ENCODE measurements at places on chromosomes 5 and 9.

DNA sequence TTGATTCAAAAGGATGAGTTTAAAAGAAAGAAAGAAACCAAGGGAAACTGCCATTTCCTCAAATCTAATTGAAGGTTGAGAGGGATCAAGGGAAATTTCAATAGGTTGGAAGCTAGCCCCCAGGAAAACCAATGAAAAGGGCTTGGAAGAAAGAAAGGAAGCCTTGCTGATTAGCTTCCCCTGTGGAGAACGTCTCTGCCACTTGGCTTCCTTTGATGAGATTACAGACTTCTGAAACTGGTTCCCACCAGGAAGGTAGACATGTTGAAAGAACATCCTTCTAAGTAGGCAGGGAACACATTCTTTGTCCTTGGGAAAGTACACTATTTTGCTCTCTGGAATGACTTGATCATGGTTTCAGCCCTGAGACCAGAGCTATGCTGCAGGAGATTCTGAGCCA, 65.5 kb upstream of the DMRTA1 start:
- no peak for DNase-seq

DNA sequence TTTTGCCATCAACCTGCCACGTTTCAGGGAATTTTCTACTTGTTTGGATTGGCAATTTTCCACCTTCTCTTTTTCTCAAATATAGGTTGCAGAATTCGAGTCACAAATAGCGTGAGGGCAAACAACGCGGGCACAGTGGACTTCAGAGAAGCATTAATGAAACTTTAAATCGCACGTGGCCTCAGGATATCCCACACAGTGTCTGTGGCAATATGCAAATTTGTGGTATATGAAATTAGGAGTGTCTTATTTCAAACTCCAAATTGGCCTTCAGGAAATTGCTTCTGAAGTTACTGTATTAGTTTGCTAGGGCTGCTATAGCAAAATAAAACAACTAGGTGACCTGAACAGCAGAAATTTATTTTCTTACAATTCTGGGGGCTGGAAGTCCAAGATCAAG, 91.2 kb downstream of the MTRR start:
- no peak for DNase-seq

GRCh38 chr5:41161271-41161670, 52.1 kb downstream of the C6 start:
- DNase-seq = no peak

DNA sequence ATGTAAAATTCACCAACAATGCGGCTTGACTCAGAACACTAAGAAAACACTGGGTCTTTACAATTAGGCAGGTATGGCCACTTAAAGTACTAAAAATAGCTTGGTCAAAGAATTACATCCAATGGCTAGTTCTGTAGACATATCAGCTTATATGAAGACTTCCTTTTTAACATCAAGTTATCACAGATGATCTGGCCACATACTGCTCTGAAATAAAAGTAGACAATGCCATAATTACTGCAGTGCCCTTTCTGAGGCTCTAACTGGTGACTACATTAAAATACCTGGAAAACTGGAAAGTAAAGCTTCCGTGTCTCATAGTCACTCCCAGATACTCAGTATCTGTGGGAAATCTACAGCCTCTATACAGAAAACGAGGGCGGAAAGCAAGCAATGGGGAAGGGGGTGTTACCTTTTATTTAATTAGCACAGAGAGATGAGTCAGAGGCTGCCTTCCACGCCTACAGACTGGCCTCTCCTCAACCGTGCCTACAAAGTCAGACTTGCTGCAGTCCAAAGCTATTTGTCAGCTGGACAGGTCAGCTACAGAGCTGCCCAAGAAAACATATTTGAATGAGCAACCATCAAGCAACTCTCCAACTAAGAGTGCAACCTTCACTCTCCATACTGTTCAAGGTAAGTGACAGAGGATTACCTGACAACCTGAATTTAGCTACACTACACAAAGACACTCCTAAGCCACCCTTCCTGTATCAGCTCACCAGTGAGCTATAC, 8.7 kb downstream of the SERINC5 start:
- DNase-seq = peak; percentile 52

DNA sequence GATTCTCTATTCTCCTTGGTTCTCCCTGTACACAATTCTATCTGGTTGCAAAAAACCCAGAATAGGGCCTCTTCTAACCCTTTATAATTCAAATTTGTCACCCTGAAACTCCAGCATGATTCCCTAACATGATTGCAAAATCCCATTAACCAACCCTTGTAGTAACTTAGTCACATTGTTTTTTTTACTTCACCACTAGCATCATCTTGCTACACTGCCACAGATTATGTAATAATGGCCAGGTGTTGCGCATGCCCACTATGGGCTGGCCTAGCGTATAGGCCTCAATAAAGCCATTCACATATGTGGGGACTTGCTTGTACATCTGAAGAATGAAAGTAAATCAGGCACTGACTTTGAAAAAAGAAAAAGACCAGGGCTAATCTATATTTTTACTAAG, 25.7 kb downstream of the FAM170A start:
- no peak for DNase-seq

DNA sequence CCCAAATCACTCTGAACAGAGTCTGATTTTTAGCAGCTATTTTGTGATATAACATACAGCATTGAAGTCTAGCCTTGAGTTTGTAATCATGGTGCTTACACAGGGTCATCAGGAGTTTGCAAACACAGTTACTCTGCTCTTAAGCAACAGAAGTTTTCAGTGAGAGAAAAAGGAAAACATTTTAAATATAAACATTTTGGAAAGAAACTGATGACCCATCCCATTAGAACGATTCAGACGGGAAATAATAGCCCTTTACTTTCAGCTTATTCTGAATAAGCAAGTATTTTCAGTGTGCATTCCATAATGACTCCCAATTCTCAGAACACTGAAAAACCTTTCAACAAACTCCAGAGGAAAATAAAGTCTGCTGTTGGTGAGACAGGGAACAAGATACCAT, 46.7 kb upstream of the TMC1 start:
- DNase-seq = no peak

DNA sequence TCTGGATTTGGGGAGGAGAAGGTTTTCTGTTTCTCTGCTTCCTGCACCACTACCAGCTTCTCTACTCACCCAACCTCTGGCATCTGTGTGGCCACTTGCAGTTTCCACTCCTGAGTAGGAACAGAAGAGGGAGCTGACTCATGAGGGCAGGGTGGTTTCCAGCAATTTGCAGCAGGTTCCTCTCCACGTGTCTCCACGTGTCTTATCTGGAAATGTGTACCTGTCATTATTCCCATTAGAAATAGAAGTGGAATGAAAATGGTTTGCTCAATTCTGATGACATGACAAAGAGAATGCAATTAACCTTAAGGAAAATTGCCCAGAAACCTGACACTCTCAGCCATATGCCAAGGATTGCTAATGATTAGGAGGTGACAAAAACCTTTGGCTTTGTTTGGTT, 33.0 kb downstream of the EGFLAM start:
- no peak for DNase-seq

GRCh38 chr5:9105851-9106250, 440.0 kb downstream of the SEMA5A start:
- no peak for DNase-seq

DNA sequence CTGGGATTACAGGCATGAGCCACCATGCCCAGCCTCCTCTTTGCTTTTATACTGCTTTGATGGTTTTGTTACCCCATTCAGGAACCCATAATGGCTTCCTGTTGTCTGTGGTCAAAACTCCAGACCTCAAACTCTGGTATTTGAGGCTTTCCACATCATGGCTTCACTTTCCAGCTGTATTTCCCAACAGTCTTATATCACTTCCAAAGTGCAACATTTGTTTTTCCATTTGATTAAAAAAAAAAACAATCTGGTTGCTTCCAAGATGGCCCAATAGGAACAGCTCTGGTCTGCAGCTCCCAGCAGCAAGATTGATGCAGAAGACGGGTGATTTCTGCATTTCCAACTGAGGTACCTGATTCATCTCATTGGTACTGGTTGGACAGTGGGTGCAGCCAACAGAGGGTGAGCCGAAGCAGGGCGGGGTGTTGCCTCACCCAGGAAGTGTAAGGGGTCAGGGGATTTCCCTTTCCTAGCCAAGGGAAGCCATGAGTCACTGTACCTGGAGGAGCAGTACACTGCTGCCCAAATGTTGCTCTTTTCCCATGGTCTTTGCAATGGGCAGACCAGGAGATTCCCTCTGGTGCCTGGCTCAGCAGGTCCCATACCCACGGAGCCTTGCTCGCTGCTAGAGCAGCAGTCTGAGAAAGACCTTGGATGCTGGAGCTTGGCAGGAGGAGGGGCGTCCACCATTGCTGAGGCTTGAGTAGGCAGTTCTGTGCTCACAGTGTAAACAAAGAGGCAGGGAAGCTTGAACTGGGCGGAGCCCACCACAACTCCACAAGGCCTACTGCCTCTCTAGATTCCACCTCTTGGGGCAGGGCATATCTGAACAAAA, 458.4 kb downstream of the KDM4C start:
- peak; percentile 68 for DNase-seq

GRCh38 chr5:77167695-77168121, 42.8 kb upstream of the PDE8B start:
- no peak for DNase-seq

- no peak for DNase-seq
Observed at GRCh38 chr9:89249001-89249400, 62.0 kb upstream of the CKS2 start.

DNA sequence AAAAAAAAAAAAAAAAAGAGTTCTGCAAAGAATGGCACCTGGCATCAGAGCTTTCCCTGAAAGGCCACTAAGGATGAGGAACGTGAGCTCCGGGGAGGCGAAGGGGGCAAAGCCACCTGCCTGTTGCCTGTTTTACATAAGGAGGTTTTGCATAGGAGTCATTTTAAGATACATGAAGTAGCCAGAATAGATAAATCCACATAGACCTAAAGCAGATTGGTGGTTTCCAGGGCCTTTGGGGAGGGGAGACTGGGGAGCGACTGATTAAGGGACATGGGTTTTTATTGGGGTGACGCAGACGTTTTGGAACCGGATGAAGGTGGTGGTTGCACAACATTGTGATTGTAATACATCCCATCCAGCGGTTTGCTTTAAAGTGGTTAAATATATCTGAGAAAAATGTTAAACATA, 7.1 kb downstream of the NEK6 start:
- DNase-seq = no peak

DNA sequence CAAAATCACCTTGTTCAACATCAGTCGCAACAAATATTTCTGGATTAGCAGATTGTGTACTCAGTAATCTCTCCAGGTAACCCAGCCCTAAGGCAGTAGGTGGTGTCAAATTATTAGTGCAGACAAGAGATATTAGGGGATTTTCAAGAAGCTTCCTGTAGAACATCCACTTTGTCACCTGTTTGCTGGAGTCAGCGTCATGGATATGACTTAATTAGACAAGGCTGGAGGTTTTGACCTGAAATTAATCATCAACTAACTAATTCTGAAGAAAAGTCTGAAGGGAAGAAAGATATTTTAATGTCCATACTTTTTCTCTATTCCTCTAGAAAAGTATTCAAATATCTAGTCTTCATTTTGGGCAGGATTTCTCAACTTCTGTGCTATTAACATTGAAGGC, 91.4 kb upstream of the CCDC112 start:
- no peak for DNase-seq

GRCh38 chr9:130858739-130859705, 24.0 kb downstream of the ABL1 start:
- DNase-seq = no peak

DNA sequence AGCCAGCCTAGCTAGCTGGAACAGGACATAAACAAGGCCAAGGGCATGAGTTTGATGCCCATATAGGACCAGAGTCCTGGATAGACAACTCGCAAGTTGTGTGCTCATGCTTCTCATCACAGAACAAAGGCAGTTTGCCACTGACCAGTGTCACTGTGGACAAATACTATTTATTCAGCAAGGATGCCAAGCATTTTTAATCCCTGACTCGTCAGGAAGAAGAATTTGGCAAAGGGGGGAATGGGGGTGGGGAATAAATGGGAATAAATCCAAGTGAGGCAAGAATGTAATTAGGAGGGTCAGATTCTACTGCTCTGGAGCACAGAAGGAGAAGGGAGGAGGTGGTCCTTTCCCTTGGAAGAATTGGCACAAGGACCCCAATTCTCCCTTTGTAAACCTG, 46.8 kb upstream of the ANKRD55 start:
- DNase-seq = no peak

DNA sequence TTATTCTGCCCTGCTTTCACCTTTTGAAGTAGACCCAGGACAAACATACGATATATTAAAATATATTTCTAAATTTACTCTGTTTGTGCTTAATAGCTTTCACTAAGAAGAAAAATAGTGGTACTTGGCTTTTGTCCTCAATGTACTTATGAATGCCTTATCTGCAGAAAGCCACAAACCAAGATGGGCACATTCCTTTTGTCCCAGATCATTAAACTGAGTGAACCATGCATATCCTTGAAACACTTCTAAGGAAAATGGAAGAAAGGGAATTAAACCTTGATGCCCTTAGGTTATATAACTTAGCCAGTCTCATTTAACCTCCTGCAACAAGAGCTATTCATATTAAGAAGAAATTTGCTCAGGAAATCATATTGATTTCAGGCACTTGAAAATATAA, 553.8 kb upstream of the CDH9 start:
- no peak for DNase-seq

DNA sequence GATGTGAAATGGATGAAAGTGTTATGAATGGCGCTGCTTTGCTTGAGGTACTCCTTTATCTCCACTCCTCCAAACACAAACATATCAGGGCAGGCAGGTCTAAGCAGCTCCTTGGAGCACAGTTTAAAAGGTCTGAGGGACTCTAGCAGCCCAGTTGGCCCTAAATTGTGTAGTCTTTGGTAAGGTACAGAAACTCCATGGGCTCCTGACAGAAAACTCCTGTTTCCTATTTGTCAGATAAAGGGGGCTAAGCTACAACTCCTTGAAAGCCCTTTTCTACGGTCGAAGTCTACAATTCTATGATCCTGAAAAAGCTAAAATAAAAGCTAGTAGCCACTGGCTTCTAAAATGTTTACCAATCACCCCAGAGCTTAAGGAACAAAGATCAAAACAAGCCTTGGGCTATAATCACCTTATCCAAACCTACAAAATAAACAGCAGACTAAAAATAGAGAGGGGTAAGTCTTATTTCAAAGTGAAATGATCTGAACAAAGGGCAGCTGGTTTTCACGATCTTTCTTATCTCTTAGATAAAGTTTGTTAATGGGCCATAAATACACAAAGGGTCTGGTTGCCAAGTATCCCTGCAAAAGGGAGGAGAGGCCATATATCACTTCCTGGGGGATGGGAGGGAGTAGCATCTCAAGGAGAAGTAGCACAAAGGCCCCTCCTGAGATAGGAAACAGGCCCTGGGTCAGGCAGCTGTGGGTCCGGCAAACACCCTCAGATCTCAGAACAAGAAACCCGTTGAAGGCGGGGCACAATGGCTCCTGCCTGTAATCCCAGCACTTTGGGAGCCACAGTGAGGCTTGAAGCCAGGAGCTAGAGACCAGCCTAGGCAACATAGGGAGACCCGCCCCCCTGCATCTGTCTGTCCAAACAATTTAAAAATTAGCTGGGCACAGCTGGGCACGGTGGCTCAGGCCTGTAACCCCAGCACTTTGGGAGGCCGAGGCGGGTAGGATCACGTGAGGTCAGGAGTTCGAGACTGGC, 28.3 kb upstream of the DENND4C start:
- DNase-seq = no peak

GRCh38 chr5:66616520-66617225, 20.5 kb downstream of the MAST4 start:
- no peak for DNase-seq

GRCh38 chr5:127647361-127647958, 1.4 kb upstream of the CTXN3 start:
- no peak for DNase-seq

Measured in stimulated activated CD8-positive, alpha-beta memory T cell treated with anti-CD3 and anti-CD28 coated beads, Interleukin-4, amount 100 ng/mL, for 48 hours (primary cell).